ENCODE measurements at places on chromosomes 3 and 15.

- DNase-seq: no peak
Measured at GRCh38 chr3:38538773-38539353, 42.7 kb downstream of the EXOG start.

- DNase-seq: no peak
Measured at GRCh38 chr3:188571531-188572095, 417.7 kb downstream of the LPP start.

DNA sequence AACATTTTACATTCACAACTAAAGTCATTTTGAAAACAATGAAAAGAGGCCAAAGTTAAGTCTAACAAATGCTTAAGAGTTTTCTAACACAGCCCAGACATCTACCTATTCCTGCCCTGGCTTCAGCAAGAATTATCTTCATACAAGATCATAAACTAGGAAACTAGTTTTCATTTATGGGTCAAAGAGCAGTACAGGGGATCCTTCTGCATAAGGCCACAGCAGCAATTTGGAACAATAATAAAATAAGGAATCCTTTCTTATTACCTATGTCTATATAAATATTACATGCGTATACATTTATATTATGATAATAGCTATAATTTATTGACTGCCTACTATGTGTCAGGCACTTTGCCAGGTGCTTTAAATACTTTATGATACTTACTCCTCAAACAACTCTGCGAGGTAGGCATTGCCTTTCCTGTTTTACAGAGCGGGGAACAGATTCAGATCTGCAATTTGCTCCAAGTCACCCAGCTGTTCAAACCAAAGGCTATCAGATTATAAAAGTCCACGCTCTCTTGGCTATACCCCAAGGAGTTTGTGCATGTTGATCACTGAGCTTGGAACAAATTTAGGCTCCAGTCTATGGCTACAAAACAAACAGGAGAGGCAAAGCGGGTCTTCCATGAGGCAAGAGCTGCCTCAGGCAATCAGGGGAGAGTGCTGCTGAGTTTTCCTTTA is 196.4 kb downstream of the RORA start:
- no peak for DNase-seq

DNA sequence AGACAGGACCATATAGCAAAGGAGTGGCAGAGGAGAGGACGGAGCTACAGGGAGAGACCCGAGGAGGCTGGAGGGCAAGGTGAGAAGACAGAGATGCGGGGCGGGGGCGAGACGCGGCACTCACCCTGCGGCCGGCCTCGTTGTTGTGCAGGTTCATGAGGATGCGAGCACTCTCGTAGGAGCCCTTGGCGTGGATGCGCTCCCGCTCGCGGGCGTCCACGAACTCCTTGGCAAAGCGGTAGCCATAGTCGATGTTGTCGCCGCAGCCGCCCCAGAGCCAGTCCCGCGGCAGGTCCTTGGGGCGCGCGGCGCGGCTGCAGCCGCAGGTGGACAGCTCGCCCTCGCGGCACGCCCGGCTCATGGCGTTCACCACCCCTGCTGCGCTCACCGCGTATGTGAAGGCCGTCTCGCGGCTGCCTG is 12.9 kb downstream of the WNT5A start:
- DNase-seq: no peak

DNA sequence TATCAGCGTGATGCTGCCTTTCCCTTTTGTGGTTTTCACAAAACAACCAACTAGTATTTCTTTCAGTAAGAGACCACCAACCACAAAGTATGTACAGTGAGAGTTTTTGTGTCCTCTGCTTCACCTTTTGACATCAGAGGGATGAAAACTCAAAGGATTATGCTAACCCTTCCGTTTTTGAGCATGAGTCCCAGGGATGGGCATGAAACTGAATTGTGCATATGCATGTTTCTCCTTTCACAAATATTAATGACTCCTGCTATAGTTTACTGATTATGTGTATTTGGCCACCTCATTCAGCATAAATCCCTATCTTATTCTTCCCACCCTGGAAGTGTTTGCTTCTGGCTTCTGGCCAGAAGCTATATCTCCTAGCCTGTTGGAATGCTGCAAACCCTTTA is 59.2 kb downstream of the RSRC1 start:
- no peak for DNase-seq

- DNase-seq: no peak
Measured at GRCh38 chr3:157527131-157527881, 24.1 kb upstream of the VEPH1 start.

DNA sequence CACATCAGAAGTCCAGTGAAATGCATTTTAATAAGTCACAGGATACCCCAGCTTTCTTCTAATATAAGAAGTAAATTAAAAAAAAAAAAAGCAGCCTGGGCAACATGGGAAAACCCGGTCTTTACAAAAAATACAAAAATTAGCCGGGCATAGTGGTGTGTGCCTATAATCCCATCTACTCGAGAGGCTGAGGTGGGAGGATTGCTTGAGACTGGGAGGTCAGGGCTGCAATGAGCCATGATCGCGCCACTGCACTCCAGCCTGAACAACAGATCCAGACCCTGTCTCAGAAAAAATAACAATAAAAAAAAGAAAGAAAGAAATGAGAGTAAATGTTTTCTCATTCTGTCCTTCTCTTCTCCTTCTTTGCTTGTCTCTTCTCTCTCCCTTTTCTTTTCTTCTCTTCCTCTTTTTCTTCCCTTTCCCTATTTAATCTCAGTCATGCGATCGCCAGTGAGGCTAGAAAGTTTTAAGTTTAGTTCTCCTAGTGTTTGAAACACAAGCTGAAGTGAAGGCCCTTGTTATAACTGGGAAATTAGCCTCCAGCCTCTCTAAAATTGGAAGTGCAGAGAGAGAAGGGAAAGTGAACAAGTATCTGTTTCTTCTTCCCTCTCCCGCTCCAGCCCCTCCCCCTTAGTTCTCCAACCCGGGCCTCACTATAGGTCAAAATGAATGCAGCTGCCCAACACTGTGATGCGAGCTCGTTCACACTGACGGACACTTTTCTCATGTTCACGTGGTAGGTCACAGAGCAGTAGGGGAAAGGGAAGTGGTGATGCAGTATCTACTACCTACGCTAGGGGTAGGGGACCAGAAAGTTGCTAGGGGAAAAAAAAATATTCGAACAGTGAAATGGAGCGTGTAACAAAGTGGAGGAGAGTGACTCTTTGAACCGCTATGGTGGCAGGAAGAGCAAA is 23.5 kb upstream of the TSC22D2 start:
- no peak for DNase-seq

GRCh38 chr3:126317029-126317996 is 39.9 kb downstream of the KLF15 start:
- no peak for DNase-seq

DNA sequence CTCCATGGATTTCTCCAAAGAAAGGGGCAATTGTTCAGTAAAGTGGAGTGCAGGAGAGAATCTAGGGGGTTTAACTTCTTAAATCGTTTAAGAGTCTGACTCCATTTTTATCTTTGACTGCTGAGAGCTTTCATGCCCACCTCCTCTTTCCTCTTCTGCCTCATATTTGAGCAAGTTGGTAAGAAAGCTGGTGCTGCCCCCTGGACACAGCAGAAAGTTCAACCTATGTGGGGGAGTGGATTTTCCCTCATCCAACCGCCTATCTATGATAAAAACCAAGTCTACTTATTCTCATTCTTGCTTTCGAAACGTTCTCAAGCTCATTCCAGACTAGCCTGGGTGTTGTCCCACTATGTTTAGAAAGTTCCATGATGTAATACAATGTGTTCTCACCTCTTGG is 26.0 kb downstream of the HHLA2 start:
- DNase-seq: no peak

GRCh38 chr3:18791182-18791581 is 357.1 kb upstream of the KCNH8 start:
- DNase-seq: no peak

DNA sequence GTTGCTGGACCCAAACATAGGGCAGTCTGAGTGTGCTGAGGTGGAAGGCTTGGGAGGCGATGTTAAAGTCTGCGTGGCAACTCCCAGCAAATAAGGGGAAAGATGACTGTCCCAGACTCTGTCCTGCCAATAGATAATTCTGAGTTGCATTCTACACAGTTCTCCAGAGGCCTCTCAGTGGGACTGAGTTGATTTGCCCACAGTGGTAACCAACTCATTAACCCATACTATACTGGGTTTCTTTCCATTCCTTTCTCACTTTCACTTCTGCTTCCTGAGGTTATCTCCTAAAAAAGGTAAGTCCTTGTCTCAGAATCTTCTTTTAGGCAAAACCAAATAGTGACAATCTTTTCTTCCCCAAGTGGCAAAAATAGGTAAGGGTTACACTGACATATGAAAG is 549.9 kb upstream of the DPPA4 start:
- no peak for DNase-seq

- DNase-seq: no peak
Measured at GRCh38 chr15:83446904-83447709, at the start of gene SH3GL3. SH3GL3 (plus strand) TSS chr15:83447341; CDS start chr15:83447534, 193 bp downstream.

DNA sequence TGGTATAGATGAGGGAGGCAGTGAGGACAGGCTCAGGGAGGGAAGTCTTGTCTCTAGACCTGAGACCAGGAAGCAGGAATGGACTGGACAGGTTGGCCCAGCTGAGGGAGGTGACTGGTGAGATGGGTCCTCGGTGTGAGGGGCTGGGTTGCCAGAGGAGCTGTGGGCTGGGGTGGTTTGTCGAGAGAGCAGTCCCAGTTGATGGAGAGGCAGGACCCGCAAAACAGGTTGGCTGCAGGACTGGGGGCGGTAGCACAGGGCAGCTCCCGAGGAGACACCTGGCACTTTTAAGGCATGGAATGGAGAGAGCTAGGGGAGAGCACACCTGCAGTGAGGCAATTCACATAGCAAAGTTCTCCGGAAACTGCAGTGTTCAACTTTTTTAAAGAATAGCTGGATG is 14.7 kb downstream of the IGF1R start:
- DNase-seq: no peak

DNA sequence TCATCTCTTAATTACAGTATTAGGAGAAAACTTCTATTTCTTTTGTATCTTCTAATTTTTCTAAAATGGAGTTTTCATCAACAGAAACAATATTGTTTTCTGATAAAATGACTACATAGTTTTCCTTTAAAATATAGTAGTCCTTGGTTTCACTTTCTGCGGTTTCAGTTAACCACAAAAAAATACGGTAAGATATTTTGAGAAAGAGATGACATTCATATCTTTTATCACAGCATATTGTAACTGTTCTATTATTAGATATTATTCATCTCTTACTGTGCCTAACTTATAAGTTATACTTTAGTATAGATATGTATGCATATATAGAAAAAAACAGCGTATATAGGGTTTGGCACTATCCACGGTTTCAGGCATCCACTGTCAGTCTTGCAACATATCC is 2.3 kb downstream of the B4GALT4 start:
- no peak for DNase-seq

DNA sequence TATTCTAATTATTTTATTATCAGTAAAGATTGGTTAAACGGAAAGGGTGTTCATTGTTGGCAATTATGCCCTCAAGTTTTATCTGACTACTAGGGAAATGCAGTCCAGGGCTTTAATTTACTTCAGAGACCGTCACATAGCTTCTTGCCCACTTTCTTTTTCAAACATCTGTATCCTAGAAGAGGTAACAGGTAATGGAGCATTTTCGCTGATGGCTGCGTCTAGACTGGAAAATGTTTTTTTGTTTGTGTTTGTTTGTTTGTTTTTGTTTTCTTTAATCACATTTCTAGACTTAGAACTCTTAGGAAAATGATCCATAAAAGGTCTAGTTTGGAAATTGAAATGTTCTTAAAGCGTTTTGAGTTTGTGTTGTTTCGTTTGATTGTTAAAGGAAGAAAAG is 71.4 kb downstream of the ANXA2 start:
- no peak for DNase-seq

GRCh38 chr15:58771621-58772250 is 634 bp downstream of the MINDY2 start:
- DNase-seq: no peak

GRCh38 chr3:130997289-130997688 is 29.3 kb downstream of the ASTE1 start:
- DNase-seq: no peak

GRCh38 chr3:26920646-26921478 is 298.3 kb downstream of the LRRC3B start:
- no peak for DNase-seq

- no peak for DNase-seq
Measured at GRCh38 chr15:79067072-79067833, 23.3 kb downstream of the RASGRF1 start.

DNA sequence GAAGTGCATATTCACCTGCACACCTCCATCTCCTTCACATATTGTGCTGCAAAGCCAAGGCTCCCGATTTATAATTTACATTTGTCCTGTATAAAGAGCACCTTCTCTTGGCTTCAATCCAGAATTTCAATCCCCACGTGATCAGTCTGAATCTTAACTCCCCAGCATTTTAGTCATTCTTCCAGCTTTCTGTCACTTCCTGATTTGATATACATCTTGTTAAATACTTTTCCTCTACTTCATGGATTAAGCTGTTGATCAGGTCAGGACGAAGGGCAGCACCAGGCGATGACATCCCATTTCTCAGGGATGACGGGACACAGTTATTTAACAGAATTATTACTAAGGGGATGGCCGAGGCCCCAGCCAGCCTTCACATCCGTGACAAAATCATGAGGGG is 212.5 kb downstream of the EPHB1 start:
- no peak for DNase-seq

GRCh38 chr15:50257924-50258323 is 7.6 kb downstream of the HDC start:
- no peak for DNase-seq

DNA sequence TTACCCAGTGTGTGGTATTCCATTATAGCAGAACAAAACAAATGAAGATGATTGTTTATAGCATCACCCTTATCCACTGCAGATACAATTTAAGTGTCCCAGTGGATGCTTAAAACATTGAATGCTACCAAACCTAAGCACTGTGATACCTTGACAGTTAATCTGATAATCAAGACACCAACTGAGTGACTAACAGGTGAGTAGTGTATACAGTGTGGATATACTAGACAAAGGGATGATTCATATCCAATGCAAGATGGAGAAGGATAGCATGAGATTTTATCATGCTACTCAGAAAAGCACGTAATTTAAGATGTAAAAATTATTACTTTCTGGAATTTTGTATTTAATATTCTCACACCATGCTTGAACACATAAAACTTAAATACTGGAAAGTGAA is 1449.0 kb downstream of the OTOL1 start:
- no peak for DNase-seq

- no peak for DNase-seq
Measured at GRCh38 chr15:31101262-31102038, at the start of gene TRPM1. TRPM1 (minus strand) TSS chr15:31101725; CDS start chr15:31081355, 20,370 bp downstream.

- DNase-seq: no peak
Measured at GRCh38 chr3:60886518-60886917, 364.7 kb downstream of the FHIT start.

DNA sequence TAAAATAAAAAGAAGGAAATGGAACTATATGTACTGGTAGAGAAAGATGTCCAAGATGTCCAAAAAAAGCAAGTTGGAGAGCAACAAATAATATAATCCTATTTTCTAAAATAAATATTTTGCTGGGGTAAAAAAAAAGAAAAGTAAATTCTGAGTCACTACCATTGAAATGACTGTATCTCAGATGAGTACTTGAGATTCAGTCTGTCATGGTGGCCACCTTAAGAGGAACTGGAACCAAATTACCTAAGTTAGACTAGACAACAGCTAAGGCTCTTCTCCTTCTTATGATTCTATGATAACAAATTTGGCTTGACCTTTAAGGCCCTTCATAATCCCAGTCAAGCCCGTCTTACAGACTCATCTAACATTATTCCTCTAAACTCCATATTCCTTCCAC is 270.6 kb upstream of the HES1 start:
- DNase-seq: no peak
